ENCODE measurements at places on chromosomes 5 and 9. TPM values are rescaled to one million over a fixed set of nuclear protein-coding genes. Genes with fewer than 3 reads are reported as not detected.
A peak's percentile ranks its signal among the peaks of the same experiment; 100 is the strongest.

- DNase-seq: no peak
These were observed 1.2 kb downstream of the NSD1 start for GRCh38 chr5:177134697-177135225.

GRCh38 chr9:2190939-2191608 lies 175.9 kb downstream of the SMARCA2 start:
- no peak for DNase-seq

- DNase-seq: no peak
These were observed 583.5 kb downstream of the ZNF608 start for GRCh38 chr5:124162767-124163532.

DNA sequence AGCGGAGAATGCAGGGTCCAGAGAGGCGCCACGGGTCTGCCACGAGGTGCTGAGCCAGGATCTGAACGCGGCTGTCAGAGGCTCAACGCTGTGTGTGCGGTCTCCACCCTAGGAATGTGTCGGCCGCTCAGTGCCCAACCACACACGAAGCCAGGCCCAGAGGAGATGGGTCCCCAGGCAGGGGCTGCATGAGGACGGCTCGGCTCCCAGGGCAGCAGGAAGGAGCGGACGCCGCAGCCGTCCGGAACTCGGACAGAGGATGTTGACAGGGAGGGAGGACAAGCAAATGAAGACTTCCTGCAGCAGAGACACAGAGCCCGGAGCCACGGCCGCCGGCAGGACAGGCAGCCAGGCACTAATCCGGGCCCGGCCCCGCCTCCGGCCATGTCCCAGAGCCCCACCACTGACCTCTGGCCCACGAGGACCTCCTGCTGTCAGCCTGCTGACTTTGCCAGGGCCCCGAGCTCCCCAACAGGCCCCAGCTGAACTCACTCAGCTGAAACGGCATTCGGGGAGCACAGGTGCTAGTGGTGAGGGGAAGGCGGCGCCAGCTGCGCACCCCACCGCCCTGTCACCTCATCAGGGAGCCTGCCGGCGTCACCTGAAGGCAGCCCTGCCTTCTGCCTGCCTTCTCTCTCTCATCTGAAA lies 12.7 kb downstream of the VAV2 start:
- no peak for DNase-seq

GRCh38 chr9:128454991-128455390 lies 815 bp upstream of the ODF2 start:
- no peak for DNase-seq

- no peak for DNase-seq
These were observed 12.0 kb upstream of the CTSL start for GRCh38 chr9:87713988-87714330.

- DNase-seq: no peak
These were observed 83.4 kb downstream of the SH3PXD2B start for GRCh38 chr5:172370648-172371545.

GRCh38 chr5:157541447-157542118 lies 34.0 kb downstream of the ADAM19 start:
- DNase-seq: no peak

GRCh38 chr5:64865662-64866061 lies 96.9 kb downstream of the CWC27 start:
- no peak for DNase-seq

- DNase-seq: no peak
These were observed 38.8 kb downstream of the PROP1 start for GRCh38 chr5:177957241-177957640.

GRCh38 chr9:97504381-97505216 lies 3.1 kb downstream of the TMOD1 start:
- DNase-seq: no peak

DNA sequence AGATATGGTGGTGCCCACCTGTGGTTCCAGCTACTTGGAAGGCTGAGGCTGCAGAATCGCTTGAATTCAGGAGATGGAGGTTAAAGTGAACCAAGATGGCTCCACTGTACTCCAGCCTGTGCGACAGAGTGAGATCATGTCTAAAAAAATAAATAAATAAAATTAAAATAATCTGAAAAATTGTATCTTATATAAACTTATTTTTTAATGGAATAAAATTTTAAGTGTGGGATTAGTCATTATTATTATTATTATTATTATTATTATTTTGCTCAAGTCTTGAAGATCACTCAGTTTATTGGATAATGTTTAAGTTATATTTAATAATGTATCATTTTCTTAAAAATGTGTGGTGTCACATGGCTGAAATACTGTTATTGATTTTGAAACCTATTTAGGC lies 688.0 kb upstream of the COX7C start:
- DNase-seq: no peak

DNA sequence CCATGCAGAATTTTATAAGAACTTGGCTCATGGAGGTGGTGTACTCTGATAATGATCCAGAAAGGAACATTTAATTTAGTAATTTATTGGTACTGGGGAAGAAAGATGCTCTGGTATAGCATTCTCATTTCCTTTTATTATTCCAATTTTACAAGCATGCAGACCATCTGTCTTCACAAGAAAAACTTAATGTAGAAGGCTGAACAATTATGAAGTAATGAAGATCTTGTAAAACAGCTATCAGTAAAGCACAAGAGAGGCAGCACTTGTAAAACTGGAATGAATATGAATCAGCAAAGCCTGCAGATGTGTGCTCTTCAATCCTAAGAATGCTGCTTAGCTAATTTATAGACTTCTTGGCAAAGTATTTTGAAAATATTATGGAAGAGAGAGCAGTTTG lies 300.0 kb downstream of the YTHDC2 start:
- DNase-seq: no peak

DNA sequence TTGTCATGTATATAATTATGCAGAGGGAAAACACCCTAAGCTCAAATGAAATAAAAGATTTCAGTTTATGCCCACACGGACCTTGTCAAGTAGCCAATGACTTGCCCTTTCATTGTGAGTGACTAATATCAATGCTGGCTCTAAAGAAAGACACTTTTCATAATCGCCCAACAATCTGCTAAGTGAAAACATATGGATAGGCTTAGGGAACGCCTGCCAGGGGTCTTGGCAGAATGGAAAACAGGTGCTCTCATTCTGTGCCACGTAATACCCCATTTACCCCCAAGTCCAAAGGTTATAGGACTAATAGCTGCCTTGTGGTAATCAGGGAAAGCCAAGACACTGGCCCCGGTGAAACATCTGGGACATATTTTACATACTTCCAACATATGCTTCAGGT lies 157.7 kb downstream of the SLF1 start:
- DNase-seq: no peak

GRCh38 chr5:112863549-112863948 lies 2.5 kb downstream of the SRP19 start:
- DNase-seq: no peak

GRCh38 chr9:93451849-93452709 lies 594 bp downstream of the FAM120A start:
- no peak for DNase-seq

GRCh38 chr9:82488313-82489200 lies 500.0 kb downstream of the SPATA31D1 start:
- peak; percentile 90 for DNase-seq

DNA sequence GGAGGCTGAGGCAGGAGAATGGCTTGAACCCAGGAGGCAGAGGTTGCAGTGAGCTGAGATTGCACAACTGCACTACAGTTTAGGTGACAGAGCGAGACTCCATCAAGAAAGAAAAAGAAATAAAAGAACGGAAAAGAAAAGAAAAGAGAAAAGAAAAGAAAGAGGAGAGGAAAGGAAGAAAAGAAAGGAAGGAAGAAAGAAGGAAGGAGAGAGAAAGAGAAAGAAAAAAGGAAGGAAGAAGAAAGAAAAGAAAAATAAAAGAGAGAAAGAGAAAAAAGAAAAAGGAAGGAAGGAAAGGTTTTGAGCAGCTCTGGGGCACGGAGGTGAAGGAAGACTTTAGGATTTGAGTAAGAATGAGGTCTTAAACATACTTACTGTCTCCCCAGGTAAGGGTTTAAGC lies 18.4 kb downstream of the TLN1 start:
- DNase-seq: no peak

The GRM6 gene
- not detected for total RNA-seq

The GADD45G gene
- total RNA-seq: 1.3 TPM

The PDLIM4 gene
- 96.0 TPM for total RNA-seq

The PNPLA7 gene
- total RNA-seq: 0.14 TPM

The DMRT2 gene
- total RNA-seq: 0.77 TPM

The IPO11 gene
- total RNA-seq: 24.7 TPM

The OR1J2 gene
- not detected for total RNA-seq

The RANBP6 gene
- total RNA-seq: 12.9 TPM

The PCDHB4 gene
- 0.21 TPM for total RNA-seq

The PTGES gene
- total RNA-seq: 14.2 TPM

The FOXD4L5 gene
- not detected for total RNA-seq
